ENCODE measurements at places on chromosomes 1 and 21.

DNA sequence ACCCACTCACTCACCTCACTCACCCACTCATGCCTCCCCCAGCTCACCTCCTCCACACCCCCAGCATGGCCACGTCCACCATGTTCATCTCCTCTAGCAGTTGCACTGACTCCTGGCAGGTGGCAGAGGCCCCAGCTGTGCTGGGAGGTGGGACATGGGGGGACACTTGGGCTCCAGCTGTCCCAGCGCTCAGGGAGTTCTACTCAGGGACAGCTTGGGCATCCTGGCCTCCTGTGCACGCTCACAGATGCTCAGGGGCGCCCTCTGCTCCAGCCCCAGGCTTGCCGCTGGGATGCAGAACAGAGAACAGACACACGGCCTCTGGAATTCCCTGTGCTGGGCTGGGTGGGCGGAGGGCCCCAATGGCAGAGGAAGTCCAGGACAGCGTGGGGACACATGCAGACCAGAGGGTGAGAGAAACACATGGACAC is 5.2 kb downstream of the KRTAP10-8 start:
- DNase-seq = no peak

DNA sequence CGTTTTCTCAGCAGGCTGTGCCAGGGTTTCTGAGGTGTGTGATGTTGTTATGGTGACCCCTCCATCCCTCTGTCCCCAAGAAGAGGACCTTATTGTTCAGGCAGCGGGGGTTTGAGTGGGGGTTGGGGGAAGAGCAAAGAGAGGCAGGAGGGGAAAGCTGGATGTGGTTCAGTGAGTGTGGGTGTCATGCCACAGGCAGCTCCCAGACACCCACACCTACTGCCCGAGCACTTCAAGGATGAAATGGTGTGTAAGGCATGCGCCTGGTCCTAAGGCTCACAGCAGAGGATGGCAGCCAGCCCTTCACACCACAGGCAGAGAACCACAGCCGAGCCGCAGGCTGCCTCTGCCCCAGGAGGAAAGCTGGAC is 49.9 kb upstream of the STUM start:
- no peak for DNase-seq

DNA sequence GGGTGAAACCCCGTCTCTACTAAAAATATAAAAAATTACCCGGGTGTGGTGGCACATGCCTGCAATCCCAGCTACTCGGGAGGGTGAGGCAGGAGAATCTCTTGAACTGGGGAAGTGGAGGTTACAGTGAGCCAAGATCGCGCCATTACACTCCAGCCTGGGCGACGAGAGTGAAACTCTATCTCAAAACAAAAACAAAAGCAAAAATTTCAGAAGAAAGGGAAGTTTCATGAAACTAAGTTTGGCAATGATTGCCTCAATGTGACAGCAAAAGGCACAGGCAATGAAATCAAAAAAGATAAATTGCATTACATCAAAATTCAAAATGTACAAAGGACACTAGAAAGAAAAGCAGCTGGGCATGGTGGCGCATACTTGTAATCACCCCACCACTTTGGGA is 40.1 kb downstream of the BTF3L4 start:
- no peak for DNase-seq

- DNase-seq = no peak
These were observed 30.3 kb downstream of the TCP10L start for GRCh38 chr21:32554832-32555638.

GRCh38 chr1:11985851-11986250 is 5.6 kb downstream of the MFN2 start:
- no peak for DNase-seq

DNA sequence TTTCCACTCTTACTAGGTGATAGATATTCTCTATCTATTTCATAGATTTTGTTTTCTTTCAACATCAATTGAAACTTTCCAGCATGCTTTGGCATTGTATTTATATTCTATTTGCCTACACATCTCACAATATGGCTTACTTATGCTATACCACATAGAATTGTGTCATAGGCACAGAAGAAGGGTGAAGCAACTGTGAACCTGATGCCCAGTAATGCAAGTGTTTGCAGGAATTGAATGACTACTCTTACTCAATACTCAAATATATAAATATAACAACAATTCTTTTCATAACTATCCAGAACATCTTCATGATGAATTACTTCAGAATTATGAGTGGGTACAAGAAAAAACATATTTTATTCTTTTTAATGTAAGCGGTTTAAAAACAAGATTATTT is 165.9 kb downstream of the PTBP2 start:
- no peak for DNase-seq

DNA sequence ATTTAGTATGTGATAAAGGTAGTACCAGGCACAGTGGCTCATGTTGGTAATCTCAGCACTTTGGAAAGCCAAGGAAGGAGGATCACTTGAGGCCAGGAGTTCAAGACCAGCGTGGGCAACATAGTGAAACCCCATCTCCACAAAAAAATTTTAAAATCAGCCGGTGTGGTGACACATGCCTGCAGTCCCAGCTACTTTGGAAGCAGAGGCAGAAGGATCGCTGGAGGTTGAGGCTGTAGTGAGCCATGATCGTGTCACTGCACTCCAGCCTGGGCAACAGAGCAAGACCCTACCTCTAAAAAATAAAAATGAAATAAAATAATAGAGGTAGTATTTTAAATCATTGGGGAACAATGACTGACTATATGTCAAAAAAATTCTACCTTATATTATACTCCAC is 17.2 kb downstream of the SASS6 start:
- no peak for DNase-seq
